Mesenchymal stem cell (in vitro differentiated cells and primary cell): ENCODE measurements at places on chromosomes 3 and 15.

GRCh38 chr15:41817327-41817726 is 10.6 kb upstream of the JMJD7 start:
- no peak for DNase-seq

- no peak for DNase-seq
Measured at GRCh38 chr3:38597502-38598060, 51.9 kb downstream of the SCN5A start.

- no peak for DNase-seq
Measured at GRCh38 chr3:196197524-196197923, 13.7 kb downstream of the ZDHHC19 start.

DNA sequence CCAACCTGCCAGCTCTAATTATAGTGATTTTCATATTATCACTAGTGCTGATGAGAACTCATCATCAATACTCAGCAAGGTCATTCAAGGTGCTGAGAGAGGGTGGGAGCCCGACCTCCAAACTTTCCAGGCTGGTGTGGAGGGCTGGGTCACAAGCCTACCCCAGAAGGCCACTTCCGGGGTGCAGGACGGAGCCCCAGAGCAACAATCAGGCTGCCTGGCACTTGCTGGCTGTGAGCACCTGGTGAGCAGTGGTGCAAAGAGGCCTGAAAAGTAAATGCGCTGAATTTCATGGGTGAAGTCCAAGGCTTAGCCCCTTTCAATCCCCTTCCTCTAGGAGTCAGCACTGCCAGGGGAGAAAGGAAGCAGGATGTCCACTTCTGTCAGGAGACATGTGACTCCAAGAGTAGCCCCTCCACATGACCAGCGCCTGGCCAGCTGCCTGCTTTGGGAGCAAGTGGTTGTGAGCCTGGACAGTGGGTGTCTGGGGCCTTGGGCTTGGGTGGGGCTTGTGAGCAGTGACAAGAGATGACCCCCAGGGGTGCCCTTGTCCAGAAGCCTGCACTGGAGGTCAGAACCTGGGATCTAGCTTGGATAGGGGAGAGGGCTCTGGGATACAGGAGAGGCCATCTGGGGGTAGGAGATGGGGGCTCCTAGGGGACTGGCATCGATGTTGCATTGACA is 165.0 kb upstream of the TLE3 start:
- no peak for DNase-seq

DNA sequence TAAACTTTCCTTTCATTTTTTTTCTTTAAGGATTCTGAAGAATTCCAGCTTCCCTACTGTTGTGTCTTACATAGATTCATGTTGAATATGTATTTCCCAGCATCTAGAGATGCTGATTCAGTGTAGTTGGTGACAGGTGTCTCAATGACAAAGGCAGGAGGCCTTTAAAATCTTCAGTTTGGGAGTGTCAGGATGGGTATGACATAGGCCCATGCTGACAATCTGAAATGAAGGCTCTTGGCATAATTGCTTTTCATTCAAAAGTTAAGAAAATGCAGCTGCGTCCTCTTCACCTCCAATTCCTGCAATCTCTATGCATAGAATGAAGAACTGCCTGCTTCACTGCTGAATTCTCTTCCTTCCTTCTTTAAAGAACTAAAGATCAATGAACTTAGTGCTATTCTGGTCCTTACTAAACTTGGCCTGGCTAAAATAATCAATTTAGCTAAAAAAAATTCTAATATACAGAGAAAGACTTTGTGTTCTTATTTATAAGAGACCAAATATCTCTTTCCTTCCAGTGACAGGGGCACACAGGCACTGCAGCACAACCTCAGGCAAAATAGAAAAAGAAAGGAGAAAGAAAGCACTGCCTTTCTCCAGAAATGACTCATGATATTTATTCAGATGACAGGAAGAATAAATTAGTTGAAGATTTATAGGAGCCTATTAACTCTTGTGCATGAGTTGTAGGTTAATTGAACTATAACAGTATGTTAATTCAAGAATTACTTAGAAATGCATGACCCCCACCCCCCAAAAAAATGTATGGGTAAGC is 152.6 kb upstream of the GBE1 start:
- no peak for DNase-seq

GRCh38 chr3:14564741-14565140 is 24.6 kb upstream of the GRIP2 start:
- no peak for DNase-seq

- DNase-seq = no peak
Measured at GRCh38 chr3:45596290-45596791, 1.8 kb downstream of the LIMD1 start.

DNA sequence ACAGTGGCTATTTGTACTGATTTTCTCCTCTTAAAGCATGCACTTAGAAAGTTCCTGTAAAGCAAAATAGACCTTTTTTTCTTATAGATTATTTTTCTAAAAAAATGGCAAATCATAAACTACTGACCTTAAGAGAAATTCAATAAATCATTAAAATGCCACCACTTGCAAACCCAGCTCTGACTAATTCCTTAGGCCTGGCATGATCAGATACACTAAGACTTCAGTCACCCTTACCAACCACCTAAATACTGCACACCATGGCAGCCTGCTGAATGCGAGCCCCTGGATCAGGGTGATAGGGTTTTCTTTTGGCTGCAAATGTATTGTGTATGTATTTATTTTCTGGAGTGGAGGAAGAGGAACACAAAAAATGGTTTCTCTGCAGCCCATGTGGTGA is 370.6 kb upstream of the TBL1XR1 start:
- DNase-seq = no peak

- DNase-seq = no peak
Measured at GRCh38 chr3:123430266-123430665, 18.6 kb downstream of the ADCY5 start.

DNA sequence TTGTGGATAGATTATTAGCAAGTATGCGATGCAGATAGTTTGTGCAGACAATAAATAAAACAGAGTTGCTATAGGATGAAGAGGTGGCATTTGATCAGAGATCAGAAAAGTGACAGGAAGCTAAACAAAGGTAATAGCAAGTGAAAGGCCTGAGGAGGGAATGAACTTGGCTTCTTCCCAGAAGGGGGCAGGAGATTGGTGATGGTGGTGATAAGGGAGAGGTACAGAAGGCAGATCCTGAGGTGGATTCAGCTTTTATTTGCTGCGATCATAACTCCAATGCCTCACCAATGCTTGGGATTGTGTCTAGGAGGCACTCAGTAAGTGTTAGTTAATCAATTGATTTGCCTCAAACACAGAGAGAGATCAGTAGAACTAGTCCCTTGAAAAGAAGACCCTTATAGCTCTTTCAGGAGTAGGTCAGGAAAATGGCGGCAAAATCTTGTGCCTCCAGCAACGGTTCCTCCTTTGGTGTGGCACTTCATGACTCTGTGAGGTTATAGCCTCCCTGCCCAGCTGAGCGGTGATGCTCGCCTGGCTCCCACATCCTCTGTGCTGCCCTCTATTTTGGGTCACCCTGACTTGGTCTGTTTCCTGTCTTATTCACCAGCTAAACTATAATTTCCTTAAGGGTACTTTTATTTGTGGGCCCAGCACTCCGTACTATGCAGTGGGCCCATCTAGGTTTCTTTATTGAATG is 37.5 kb downstream of the TGFBR2 start:
- DNase-seq = no peak

- peak; percentile 58 for DNase-seq
Measured at GRCh38 chr15:72991026-72991425, 61.2 kb upstream of the NEO1 start.

- DNase-seq = no peak
Measured at GRCh38 chr3:160464321-160464720, 14.7 kb upstream of the TRIM59 start.

- no peak for DNase-seq
Measured at GRCh38 chr3:53089511-53089910, 40.7 kb downstream of the RFT1 start.

DNA sequence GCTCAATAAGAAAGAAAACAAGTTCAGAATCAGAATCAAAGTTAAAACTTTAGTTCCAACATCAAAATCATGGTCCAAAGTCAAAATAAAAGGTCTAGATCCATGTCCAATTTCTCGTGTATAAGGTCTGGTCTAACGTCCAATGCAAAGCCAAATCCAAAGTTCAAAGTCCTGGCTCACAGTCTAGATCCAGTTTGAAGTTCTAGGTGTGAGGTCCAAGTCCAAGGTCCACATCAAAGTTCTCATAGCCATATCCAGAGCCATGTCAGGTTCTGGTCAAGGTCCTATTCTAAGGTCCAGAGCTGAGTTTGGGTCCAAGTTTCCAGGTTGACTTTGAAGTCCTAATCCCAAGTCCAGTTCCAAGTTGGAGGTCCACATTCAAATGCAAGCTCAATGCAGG is 40.7 kb upstream of the VIPR1 start:
- DNase-seq = no peak

- DNase-seq = no peak
Measured at GRCh38 chr15:40871749-40872617, 2.1 kb downstream of the RHOV start.

DNA sequence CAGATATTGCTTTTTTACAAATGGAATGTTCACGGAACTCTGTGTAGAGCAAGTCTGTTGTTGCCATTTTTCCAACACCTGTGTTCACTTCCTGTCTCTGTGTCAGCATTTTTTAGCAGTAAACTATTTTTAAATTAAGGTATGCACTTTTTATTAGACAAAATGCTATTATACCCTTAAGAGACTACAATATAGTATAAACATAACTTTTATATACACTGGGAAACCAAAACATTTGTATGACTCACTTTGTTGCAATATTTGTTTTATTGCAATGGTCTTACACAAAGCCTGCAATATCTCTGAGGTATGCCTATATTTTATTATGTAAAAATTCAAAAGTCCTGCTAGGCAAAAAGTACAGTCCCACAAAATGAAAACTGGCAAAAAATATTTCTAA is 39.8 kb upstream of the FGF7 start:
- peak; percentile 34 for DNase-seq

- no peak for DNase-seq
Measured at GRCh38 chr3:129050556-129051295, 9.9 kb upstream of the GP9 start.

- DNase-seq = peak; percentile 54
Measured at GRCh38 chr3:177679568-177680471, 482.5 kb upstream of the TBL1XR1 start.

- DNase-seq = no peak
Measured at GRCh38 chr15:91664224-91664836, 189.2 kb upstream of the SLCO3A1 start.

DNA sequence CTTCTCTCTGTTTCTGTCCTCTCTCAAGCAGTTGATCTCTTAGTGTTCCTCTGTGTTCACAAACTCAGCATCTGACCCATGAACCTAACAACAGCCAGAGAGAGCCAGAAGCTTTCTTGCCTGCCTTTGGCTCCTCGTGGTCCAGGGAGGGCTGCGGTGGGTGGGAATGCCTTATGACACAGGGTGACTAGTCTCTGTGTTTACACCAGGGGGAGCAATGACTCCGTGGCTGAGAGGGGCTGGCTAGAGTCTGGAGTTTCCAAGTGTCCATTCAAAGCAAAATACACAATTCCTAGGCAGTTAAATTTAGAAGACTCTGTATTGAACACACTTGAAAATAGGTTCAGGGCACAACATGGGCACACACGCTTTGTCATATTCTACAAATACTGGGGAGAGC is 370.0 kb upstream of the FRG2C start:
- DNase-seq = peak; percentile 44

DNA sequence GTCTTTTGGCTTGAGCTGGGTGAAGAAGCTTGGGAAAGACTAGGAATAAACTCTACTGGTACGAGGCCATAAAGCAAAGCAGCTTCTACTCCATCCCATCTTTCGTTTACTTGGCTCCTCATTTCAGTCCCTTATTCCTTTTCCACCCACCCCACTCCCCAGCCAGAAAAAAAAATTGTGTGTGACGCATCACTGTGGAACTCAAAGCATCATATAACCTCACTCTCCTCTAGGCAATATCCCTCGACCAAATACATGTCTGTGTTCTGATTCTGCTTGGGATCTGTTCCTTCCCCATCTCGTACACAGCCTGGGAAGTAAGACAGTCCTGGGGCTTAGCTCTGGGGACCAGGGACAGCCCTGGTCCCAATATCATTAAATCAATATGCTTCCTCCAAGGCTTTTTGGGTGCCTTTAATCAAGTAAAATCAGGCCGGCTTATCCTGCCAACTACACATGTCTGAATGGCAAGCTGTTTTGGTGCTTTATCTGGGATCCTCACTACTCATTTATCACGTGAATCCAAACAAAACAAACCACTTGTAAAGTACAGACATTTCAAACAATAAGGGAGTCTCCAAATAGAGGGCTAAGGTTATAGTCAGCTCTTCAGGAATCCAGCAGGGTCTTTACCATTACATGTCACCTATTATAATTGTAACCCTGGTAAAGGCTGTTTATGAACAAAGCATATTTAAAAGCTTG is 74.9 kb upstream of the ZBED2 start:
- peak; percentile 70 for DNase-seq

GRCh38 chr3:185276415-185276814 is 22.6 kb upstream of the EHHADH start:
- no peak for DNase-seq

DNA sequence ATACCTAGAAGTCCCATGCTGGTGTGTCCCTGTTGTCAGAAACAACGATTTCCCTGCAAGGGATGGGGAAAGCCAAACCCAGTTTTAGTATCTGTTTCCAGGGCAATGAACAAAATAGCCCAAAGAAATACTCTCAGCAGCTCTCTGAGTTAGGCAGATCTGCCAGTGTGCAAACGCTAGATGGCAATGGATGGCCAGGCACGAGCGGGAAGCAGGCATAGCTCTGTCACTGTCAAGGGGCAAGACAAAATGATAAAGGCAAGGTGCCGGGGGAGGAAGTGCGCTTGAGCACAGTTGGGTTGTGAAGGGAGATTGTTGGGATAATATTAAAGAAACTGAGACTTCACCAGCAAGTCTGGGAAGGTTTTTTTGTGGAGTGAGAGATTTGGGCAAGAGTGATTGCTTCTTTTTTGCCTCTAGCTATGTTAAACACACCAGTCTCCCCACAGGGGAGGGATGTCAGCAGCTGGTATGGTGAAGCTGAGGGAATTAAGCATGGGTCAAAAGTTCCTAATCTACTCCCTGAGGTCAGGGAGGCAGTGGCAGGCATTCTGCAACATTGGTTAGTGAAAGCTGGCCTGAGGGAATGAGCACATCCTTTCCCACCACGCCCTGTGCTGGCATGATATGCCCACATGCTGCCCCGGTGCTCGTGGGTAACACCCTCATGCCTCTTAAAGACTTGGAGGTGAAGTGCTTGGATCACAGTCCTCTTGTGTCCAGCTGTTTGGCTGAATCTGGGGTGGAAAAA is 117.5 kb downstream of the PDCD6IP start:
- DNase-seq = peak; percentile 9

- DNase-seq = no peak
Measured at GRCh38 chr15:86676002-86676401, 596.3 kb downstream of the AGBL1 start.
